ENCODE measurements at places on chromosomes 1 and 21.

GRCh38 chr1:209434631-209435217 lies 148.8 kb upstream of the CAMK1G start:
- H3K36me3 ChIP-seq = no peaks in the 10 kb centered on the region
- DNase-seq = no peak
- H3K27ac ChIP-seq = peak overlapping the region; percentile 89
- no peaks in the 10 kb centered on the region for H3K27me3 ChIP-seq
- no peak overlapping the region for H3K4me3 ChIP-seq
- H3K4me1 ChIP-seq = peaks cover 31% of the 10 kb centered on the region

DNA sequence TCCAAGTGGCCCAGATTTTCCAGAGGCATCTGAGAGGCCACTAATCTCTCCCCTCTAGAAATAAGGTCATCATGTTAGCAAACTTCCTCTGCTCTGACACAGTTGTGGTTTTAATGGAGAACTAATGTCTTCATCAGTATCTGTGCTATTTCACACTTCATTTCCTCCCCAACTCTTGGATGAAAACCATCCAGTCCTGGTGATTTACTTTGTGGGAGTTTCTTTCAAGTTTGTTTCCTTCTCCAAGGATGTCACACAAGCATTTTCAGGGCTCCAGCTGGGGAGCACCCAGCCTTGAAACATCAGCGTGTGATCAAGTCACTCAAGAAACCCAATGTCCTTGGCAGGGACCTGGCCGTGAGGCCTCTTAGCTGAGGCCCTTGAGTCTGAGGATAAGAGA lies 38.8 kb downstream of the TBX15 start:
- no peaks in the 10 kb centered on the region for H3K4me1 ChIP-seq
- peaks cover 4% of the 10 kb centered on the region for H3K27me3 ChIP-seq
- DNase-seq = no peak
- no peak overlapping the region for H3K27ac ChIP-seq

GRCh38 chr21:38753557-38753971 lies 52.2 kb upstream of the ETS2 start:
- H3K36me3 ChIP-seq = no peaks in the 10 kb centered on the region
- H3K27me3 ChIP-seq = peaks cover 7% of the 10 kb centered on the region
- no peak for DNase-seq
- H3K4me3 ChIP-seq = no peak overlapping the region
- H3K27ac ChIP-seq = no peak overlapping the region

- peak overlapping the region; percentile 97 for H3K4me3 ChIP-seq
- DNase-seq = peak; percentile 61
- H3K27me3 ChIP-seq = peaks cover 12% of the 10 kb centered on the region
- peaks cover 24% of the 10 kb centered on the region for H3K4me1 ChIP-seq
- H3K27ac ChIP-seq = peak overlapping the region; percentile 99
Measured at GRCh38 chr1:200738949-200739651, 407 bp downstream of the CAMSAP2 start.

DNA sequence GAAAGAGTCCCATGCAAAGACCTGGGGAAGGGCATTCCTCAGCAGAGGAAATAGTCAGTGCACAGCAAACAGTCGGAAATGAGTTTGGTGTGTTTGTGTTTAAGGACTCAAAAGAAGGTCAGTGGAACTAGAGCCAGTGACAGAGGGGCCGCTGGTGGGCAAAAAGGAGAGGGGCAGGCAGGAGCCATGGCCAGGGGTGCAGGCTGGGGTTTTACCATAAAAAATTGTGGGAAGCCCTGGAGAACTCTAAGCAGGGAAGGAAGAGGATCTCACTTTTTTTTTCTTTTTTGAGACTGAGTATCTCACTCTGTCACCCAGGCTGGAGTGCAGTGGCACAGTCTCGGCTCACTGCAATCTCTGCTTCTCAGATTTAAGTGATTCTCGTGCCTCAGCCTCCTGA lies 33.7 kb upstream of the TARDBP start:
- H3K27ac ChIP-seq = no peak overlapping the region
- no peak for DNase-seq
- no peak overlapping the region for H3K4me3 ChIP-seq
- H3K4me1 ChIP-seq = no peaks in the 10 kb centered on the region
- H3K27me3 ChIP-seq = peaks cover 24% of the 10 kb centered on the region

DNA sequence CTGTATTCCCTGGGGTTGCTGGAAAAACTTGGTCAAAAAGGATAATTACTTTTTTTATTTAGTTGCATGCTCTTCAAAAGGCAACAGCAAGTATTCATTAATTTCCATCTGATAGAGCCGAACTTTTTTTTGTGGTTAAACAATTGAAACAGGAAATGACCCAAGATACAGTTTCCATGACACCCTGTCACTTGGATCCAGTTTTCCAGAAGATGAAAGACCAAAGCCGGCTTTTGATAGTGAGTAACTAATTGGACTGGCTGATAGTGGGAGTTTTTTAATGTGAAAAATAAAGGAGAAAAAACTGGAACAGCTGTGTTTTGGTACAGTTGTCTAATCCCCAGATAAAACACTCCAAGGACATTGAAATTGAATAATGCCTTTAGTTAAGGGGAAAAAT lies 33.0 kb downstream of the CACHD1 start:
- no peaks in the 10 kb centered on the region for H3K27me3 ChIP-seq
- H3K4me1 ChIP-seq = peaks cover 41% of the 10 kb centered on the region
- H3K36me3 ChIP-seq = no peaks in the 10 kb centered on the region
- no peak overlapping the region for H3K4me3 ChIP-seq
- no peak overlapping the region for H3K27ac ChIP-seq

- peaks cover 2% of the 10 kb centered on the region for H3K27me3 ChIP-seq
- no peaks in the 10 kb centered on the region for H3K36me3 ChIP-seq
- DNase-seq = no peak
- H3K4me3 ChIP-seq = no peak overlapping the region
- H3K4me1 ChIP-seq = peaks cover 7% of the 10 kb centered on the region
Measured at GRCh38 chr1:78606274-78606673, 14.0 kb upstream of the IFI44L start.

DNA sequence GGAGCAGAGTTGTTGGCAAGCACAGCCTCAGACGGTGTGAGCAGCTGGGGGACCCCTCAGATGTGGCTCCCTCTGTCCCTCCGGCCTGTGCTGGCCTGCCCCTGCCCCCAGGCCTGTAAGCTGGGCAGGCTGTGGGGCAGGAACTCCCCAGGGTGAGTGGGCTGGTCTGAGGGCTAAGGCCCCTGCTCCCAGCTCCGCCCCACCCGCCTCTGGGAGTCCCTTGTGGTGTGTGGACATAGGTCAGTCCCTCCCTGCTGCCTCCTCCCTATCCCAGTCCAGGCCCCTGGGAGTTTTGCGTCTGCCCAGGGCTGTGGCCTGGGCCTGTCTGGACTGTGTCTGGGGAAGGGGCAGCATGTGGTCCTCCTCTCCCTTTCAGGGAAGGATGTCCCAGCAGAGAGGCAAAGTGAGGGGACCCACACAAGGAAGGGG lies 3.6 kb upstream of the VWA1 start:
- H3K36me3 ChIP-seq = no peaks in the 10 kb centered on the region
- peak overlapping the region; percentile 77 for H3K27ac ChIP-seq
- no peak for DNase-seq
- H3K4me1 ChIP-seq = peaks cover 22% of the 10 kb centered on the region
- peaks cover 3% of the 10 kb centered on the region for H3K27me3 ChIP-seq
- H3K4me3 ChIP-seq = no peak overlapping the region

DNA sequence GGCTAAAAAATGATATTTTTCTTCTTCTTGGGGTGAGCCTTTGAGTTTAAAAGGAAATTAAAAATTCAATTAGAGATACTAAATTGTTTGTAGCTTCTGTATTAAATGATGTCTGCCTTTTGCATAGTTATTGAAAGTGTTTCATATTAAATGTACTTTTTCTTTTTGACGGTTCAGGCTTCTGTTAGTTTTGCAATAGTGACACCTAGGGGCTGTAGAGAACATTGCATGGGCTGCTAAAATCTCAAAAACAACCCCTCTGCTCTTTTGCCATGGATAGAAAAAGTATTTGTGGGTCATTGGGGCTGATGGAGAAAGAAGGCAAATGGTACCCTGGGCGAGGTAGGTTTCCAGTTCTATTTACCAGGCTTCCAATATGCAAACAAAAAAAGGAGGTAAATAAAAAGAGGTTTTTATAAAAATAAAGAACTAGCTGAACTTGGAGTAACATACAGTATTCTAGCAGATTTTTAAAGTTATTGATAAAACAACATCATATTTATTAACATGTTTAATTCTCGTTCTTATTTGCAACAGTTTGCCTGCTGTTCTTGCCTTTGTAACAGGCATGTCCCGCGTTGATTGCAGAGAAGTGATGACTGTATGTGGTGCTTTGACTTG lies 115.4 kb upstream of the HOOK1 start:
- H3K4me3 ChIP-seq = no peak overlapping the region
- peaks cover 4% of the 10 kb centered on the region for H3K27me3 ChIP-seq
- H3K36me3 ChIP-seq = no peaks in the 10 kb centered on the region
- peaks cover 13% of the 10 kb centered on the region for H3K4me1 ChIP-seq
- no peak overlapping the region for H3K27ac ChIP-seq

GRCh38 chr1:18936814-18937481 lies 19.5 kb downstream of the IFFO2 start:
- H3K4me1 ChIP-seq = peaks cover 29% of the 10 kb centered on the region
- no peak overlapping the region for H3K4me3 ChIP-seq
- H3K36me3 ChIP-seq = peaks cover 2% of the 10 kb centered on the region
- H3K27ac ChIP-seq = no peak overlapping the region

DNA sequence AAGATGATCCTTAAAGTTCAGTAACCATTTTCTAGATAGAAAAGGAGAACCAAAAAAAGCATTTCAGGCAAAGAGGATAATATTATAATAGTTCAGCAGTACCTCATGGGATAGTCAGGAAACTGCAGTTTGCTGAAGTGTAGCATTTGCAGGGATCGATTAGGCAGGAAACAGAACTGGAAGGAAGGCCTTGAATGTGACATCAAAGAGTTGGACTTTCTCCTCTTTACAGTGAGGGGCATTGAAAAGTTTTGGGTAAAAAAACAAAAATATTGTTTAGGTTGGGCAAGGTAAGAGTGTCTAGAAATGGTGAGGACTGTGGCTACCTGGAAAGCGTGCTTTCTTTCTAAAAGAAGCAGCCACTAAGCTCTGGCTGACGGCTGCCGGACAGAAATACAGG lies 8.0 kb upstream of the IRF6 start:
- H3K4me3 ChIP-seq = no peak overlapping the region
- H3K4me1 ChIP-seq = peaks cover 2% of the 10 kb centered on the region
- H3K36me3 ChIP-seq = no peaks in the 10 kb centered on the region
- no peak for DNase-seq
- H3K27me3 ChIP-seq = peaks cover 5% of the 10 kb centered on the region
- no peak overlapping the region for H3K27ac ChIP-seq

GRCh38 chr1:89464008-89464407 lies 60.6 kb upstream of the LRRC8B start:
- H3K36me3 ChIP-seq = no peaks in the 10 kb centered on the region
- no peaks in the 10 kb centered on the region for H3K27me3 ChIP-seq
- H3K4me1 ChIP-seq = peaks cover 4% of the 10 kb centered on the region
- no peak overlapping the region for H3K4me3 ChIP-seq
- no peak for DNase-seq

DNA sequence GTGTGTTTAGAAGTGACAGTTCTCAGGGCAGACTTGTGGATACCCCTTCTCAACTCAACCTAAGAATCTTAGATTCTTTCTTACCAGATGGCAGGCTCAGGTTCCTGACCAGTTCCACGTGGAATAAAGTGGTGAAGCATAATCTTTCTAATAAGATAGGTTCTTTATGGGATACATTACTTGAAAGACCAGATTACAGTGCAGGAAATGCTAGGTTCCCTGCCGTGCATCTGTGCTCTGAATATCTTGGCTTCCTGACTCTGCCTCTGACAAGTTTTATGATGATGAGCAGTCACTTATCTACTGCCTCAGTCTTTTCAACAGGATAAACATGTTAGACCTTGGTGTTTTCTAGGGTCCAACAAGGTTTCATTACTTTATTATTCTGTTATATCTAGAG lies 207.9 kb upstream of the CACYBP start:
- no peak overlapping the region for H3K27ac ChIP-seq
- no peaks in the 10 kb centered on the region for H3K36me3 ChIP-seq
- no peak overlapping the region for H3K4me3 ChIP-seq
- peaks cover 2% of the 10 kb centered on the region for H3K4me1 ChIP-seq

- no peak overlapping the region for H3K4me3 ChIP-seq
- peaks cover 3% of the 10 kb centered on the region for H3K36me3 ChIP-seq
- no peak overlapping the region for H3K27ac ChIP-seq
- no peak for DNase-seq
- H3K4me1 ChIP-seq = no peaks in the 10 kb centered on the region
Measured at GRCh38 chr1:44101328-44101727, 17.3 kb upstream of the KLF17 start.

DNA sequence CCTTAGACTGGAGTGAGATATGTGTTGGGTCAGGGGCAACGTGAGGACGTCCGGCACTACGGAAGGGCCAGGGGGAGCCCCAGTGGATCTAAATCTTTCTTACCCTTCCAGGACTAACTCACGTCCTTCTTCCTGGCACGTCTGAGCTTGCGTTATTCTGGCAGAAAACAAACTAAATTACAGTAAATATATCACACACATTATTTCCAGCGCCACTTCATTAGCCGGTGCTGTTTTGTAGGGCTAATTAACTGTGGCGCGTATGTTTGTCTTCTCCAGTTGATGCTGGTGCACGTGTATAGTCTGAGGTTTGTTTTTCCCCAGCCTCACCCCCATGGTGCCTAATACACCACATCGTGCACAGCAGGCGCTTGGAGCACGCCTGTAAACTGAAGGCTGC lies 59.2 kb downstream of the TLR5 start:
- peaks cover 59% of the 10 kb centered on the region for H3K27me3 ChIP-seq
- DNase-seq = no peak
- H3K4me3 ChIP-seq = no peak overlapping the region
- H3K4me1 ChIP-seq = peaks cover 3% of the 10 kb centered on the region

GRCh38 chr1:157948312-157949073 lies 45.0 kb upstream of the KIRREL1 start:
- peaks cover 25% of the 10 kb centered on the region for H3K4me1 ChIP-seq
- H3K27me3 ChIP-seq = no peaks in the 10 kb centered on the region
- no peak overlapping the region for H3K27ac ChIP-seq
- DNase-seq = peak; percentile 17
- H3K36me3 ChIP-seq = no peaks in the 10 kb centered on the region

GRCh38 chr21:25107708-25108107 lies 499.6 kb downstream of the MRPL39 start:
- peaks cover 2% of the 10 kb centered on the region for H3K36me3 ChIP-seq
- no peak for DNase-seq
- no peaks in the 10 kb centered on the region for H3K27me3 ChIP-seq
- no peak overlapping the region for H3K4me3 ChIP-seq

DNA sequence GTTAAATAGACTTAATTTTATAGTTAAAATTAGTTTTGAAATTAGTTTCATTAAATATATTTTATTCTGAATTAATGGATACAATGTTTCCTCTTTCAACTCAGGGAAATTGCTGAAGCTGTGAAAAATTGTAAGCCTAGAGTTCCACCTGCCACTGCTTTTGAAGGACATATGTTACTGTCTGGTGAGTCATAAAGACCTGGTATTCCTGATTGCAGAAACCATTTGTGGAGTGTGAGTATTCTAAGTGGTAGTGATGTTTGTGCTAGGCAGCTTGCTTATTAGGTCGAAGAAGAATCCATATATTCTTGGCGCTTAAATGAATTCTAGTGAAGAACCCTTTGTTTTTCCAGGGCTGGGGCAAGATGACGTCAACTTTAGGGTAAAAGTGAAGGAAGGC lies 34.0 kb downstream of the MTR start:
- DNase-seq = no peak
- no peaks in the 10 kb centered on the region for H3K27me3 ChIP-seq
- peaks cover 26% of the 10 kb centered on the region for H3K36me3 ChIP-seq
- H3K4me1 ChIP-seq = no peaks in the 10 kb centered on the region

All from progenitor cell of endocrine pancreas (in vitro differentiated cells).